Iris pigment epithelial cell (primary cell): ENCODE measurements at places on chromosomes 6 and 20.

DNA sequence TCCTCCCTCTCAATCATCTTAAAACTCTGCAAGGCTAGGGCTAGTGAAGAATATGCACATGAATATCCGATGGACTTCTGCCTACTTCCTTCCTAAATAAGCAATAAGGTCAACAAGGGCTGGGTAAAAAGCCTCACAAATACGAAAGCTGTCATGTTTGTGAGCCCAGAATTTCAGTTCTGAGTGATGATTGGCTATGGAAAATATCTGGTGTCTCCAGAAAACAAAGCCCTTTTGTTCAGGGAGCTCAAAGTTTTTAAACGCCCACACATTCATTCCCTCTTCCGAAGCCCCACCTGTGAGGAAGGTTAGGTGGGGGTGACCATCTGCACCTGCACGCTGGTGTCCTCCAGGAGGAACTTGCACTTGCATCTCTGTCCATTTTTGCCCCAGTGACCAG is 126.9 kb upstream of the ARMC2 start:
- no peak for DNase-seq

DNA sequence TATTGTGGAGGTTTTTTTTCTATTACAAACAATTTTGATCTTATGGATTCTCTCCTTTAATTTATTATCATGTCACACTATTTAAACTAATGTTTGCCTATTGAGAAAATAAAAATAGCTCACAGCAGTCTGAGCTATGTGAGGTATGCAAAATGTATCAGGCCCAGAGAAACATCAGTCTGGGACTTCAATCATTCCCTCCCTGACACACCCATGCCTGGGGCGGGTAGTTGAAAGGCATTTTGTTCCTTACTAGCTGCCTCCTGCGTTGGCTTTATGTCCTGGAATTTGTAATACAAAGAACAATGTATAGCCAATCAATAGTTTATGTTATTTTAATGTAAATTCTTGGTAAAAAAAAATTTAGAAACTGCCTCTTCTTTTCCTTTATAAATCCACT is 403.3 kb downstream of the EPM2A start:
- DNase-seq = no peak

GRCh38 chr20:31785089-31785488 is 34.1 kb upstream of the MYLK2 start:
- DNase-seq = no peak

- DNase-seq = no peak
Measured at GRCh38 chr20:3930265-3931206, 41.3 kb downstream of the PANK2 start.

GRCh38 chr6:43391440-43392031 is 22.1 kb upstream of the ZNF318 start:
- DNase-seq = no peak

- DNase-seq = peak; percentile 95
Measured at GRCh38 chr6:36127462-36128016, 2.8 kb upstream of the MAPK13 start.

- DNase-seq = no peak
Measured at GRCh38 chr6:119594907-119595306, 245.3 kb upstream of the MAN1A1 start.
